ENCODE measurements at places on chromosomes 4 and X.

GRCh38 chr4:132767901-132768300, 381.2 kb upstream of the PCDH10 start:
- DNase-seq = no peak

DNA sequence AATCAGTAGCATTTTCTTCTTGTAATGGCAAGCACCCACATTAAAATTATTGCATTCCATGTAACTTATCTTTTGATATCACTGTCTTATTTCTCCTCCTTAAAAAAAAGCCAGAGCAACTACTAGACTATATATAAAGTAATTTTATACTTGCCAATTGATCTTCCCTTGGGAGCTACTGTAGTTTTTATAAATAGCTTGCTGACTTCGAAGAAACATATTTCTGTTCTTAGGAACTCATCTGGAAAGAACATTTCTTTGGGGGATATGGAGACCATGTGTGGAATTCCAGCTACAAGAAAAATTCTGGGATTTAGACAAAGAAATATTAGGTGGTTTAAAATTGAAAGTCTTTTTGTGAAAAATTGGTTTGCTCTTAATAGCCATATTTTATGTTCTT, 94.9 kb downstream of the BMPR1B start:
- DNase-seq = no peak

GRCh38 chr4:168485156-168485910, 5.0 kb upstream of the DDX60L start:
- no peak for DNase-seq

- DNase-seq = no peak
Measured at GRCh38 chr4:8703401-8703696, 110.8 kb downstream of the CPZ start.

- no peak for DNase-seq
Measured at GRCh38 chr4:80521438-80521837, 185.9 kb downstream of the CFAP299 start.

- no peak for DNase-seq
Measured at GRCh38 chr4:184373886-184374405, 100.4 kb downstream of the IRF2 start.

DNA sequence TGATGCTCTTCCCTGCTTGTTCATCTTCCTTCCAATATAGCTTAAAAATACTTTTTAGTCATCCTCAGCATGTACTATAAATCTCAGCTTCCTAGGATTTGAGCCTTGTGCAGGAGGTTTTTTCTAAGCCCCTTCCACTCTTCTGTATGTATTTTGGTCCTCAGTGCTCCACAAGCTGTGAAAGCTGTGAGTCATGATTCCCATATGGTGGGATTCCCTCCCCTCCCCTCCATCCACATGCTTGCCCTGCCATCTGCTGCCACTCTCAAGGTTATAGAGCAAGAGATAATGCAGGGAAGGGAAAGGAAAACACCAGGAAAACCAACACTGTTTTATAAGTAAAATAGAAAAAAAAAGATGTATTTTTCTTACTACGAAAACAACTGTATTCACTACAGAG, 58.5 kb upstream of the AP1S2 start:
- DNase-seq = no peak

- DNase-seq = no peak
Measured at GRCh38 chrX:148723551-148723950, 223.1 kb downstream of the AFF2 start.

- DNase-seq = no peak
Measured at GRCh38 chr4:116913451-116913850, 171.9 kb downstream of the TRAM1L1 start.

DNA sequence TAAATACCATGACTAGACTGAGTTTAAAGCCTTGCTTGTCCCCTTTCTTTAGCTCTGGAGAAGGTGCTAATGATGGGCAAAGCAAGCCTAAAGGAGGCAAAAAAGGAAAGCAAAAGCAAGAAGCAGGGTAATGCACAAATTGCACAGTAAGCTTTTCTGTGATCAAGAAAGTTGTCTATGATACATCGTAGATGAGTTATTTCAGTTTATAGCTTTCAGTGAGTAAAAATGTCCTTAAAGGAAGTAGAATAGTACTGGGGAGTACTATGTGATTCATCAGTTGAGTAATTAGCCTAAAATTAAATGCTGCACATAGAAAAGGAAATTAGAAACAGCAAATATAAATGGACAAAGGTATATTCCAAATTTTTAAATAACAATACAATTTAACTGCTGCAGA, 50.2 kb upstream of the PDE5A start:
- no peak for DNase-seq

GRCh38 chr4:88447371-88448095, 9.4 kb upstream of the HERC5 start:
- DNase-seq = peak; percentile 49

DNA sequence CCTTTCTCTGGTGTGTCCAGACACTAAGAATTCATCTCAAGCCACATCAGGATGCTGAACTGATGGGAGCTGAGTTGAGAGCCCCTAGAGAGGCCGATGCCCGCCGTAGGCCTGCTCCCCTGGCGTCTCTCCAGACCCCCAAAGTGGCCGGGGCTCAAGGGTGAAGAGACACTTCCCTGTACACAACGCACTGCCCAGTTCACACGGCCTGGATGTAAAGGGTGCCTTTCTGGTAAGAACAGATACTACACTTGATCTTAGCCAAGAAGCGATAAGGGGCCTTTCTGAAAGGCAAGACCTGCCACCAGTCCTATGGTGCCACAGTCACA, 5.1 kb upstream of the TREX2 start:
- DNase-seq = no peak

DNA sequence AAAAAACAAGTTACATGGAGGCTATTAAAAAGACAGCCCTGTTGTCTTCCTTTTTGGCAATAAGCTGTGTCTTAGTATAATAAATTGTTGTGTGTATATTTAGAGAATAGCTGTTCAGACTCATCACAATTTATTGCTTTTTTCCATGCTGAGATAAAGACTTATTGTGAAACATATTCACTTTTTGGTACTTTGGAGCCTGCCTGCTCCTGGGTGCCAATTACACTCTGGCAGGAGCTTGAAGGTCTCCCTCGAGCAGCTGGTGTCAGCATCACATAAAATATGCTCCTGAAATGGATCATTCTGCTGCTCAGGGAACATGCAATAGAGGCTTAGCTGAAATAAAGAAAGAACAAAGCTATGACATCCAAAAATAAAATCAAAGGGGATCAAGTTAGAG, 211.6 kb upstream of the DKK2 start:
- DNase-seq = no peak

- DNase-seq = no peak
Measured at GRCh38 chr4:142551517-142552305, 294.4 kb downstream of the INPP4B start.

GRCh38 chrX:78653118-78653822, 5.9 kb downstream of the RTL3 start:
- DNase-seq = peak; percentile 48

GRCh38 chrX:112849016-112849415, 8.4 kb upstream of the AMOT start:
- peak; percentile 11 for DNase-seq
